Inflammatory macrophage (primary cell): ENCODE measurements at places on chromosomes 12 and 14.
A peak's percentile ranks its signal among the peaks of the same experiment; 100 is the strongest.

GRCh38 chr12:91367234-91367849, 184.7 kb upstream of the DCN start:
- no peak for DNase-seq

- DNase-seq, result no peak
Measured at GRCh38 chr12:62839869-62840660, 94.9 kb downstream of the PPM1H start.

GRCh38 chr12:74021937-74022336, 515.7 kb upstream of the ATXN7L3B start:
- peak; percentile 45 for DNase-seq

GRCh38 chr14:93938751-93939303, 11.7 kb downstream of the FAM181A start:
- DNase-seq, result no peak

DNA sequence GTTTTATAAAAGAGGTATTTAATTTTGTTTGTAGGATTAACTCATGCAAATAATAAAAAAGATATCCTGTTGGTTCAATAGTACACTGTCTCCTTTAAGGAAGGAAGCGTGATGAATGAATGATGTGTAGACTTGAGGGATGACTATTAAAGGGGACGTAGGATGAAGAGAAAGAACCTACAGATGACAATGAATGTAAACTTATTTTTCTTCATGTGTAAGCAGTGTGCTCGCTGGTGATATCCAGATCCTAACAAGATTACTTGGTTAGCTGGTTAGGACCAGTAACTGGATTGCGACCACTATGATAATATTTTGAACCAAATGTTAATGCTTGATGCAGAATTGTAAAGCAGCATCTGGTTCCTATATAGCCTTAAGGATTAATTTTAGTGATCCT, 2.6 kb downstream of the ARF6 start:
- DNase-seq, result peak; percentile 22

DNA sequence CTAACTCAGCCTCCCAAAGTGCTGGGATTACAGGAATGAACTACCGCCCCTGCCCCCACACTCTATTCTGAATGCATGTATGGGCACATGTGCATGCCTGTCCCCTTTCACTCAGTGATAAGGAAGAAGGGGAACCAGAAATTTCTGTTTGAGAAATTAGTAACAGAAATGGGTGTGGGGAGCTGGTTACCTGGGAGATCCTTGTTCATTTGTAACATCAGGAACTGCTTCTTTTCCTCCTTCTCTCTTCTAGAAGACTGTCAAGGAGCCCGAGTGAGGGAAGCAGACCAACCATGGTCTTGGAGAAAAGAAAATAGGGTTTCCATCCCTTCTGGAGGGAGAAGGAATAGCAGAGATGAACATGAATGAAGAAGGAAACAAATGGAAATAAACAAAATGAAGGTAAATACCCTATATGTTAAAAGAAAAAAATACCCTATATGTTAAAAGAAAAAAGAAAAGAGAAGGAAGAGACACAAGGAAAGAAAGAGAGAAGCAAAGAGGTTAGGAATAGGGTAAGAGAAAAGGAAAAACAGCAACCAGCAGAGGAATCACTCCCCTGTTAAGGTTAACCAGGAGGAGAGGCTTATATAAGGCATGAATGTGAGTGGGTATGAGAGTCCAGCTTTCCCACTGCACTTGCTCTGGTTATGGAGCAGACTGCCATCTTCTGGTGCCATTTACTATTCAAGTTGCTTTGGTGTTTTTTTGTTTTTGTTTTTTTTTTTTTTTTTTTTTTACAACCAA, 3.3 kb downstream of the PPP1R3E start:
- DNase-seq, result peak; percentile 64

GRCh38 chr12:99063182-99063581, 418.1 kb downstream of the APAF1 start:
- DNase-seq, result no peak

- no peak for DNase-seq
Measured at GRCh38 chr12:56161690-56162351, 3.7 kb downstream of the MYL6 start.

- peak; percentile 47 for DNase-seq
Measured at GRCh38 chr12:88624911-88625310, 44.6 kb upstream of the KITLG start.

DNA sequence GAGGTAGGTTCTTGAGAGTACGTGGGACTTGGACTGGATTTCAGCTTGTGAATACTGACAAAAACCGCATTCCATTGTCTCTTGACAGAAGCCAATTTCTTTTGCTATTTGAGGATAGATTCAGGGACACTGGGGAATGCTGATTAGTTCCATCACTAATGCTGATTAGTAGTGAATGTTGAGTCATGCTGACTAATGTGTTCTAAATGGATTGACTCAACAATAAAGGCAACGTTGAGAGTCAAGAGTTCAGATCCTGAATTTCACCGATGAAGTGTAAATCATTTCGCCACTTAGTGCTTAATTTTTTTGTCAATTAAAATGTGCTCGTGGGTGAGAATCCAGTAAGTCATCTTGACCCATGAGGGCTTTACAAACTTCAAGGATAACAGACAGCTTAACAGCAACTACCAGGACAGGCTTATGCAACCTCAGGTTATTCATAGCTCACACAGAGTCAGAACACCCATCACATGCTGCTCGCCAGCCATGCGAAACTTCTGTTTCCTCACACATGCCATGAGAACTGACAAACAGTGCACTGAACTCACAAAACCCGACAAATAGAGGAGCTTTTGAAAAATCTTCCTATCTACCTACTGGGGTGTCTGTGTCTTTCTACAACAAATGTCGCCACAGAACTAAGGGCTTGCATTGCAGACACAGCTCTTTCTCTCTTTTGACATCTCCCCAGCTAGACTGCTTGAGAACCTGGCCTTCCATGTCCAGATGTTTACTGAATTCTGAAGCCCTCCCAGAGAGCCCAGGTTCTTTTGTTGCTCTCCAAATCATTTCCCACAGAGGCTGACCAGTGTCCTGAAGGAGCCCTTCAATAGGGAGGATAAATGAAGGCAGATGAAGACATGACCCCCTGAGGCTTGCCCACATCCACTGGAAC, 316.4 kb downstream of the ZFP36L1 start:
- peak; percentile 91 for DNase-seq

- no peak for DNase-seq
Measured at GRCh38 chr12:124824195-124824594, 39.5 kb downstream of the SCARB1 start.

DNA sequence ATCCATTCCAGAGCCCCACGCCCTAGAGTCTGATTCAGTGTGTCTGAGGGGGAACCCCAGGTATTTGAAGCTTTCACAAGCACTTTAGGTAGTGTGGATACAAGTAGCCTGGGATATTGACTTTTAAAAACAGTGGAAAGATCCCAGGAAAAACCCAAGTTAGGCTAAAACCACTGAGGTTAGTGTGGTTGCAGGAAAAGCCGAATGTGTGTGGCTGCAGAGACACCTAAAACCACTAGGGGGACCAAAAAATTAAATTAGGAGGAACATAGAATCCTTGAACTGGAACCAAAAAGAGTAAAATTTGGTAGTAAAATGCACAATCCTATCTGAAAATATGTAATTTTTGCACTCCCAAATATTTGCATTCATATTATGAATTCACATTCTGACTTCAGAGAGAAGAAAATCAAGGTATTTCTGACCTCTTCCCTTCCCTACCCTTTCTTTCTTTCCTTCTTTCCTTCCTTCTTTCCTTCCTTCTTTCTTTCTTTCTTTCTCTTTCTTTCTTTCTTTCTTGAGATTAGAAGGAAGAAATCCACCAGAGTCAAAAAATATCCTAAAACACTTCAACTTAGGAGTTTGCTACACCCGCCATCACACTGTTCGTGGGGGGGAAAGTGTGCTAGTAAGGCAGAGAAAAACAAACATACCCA, 37.8 kb downstream of the SLCO1A2 start:
- DNase-seq, result peak; percentile 25

DNA sequence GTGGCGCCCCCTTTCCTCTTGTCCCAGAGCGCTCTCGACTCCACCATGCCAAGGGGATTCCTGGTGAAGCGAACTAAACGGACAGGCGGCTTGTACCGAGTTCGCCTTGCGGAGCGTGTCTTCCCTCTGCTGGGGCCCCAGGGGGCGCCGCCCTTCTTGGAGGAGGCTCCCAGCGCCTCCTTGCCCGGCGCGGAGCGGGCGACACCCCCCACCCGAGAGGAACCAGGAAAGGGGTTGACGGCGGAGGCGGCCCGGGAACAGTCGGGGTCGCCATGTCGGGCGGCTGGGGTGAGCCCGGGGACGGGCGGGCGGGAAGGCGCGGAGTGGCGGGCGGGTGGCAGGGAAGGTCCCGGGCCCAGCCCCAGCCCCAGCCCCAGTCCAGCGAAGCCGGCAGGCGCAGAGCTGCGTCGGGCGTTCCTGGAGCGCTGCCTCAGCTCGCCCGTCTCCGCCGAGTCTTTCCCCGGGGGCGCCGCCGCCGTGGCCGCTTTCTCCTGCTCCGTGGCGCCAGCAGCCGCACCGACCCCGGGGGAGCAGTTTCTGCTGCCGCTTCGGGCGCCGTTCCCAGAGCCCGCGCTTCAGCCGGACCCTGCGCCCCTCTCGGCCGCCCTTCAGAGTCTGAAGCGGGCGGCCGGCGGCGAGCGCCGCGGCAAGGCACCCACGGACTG, 376 bp downstream of the INSM2 start:
- no peak for DNase-seq

DNA sequence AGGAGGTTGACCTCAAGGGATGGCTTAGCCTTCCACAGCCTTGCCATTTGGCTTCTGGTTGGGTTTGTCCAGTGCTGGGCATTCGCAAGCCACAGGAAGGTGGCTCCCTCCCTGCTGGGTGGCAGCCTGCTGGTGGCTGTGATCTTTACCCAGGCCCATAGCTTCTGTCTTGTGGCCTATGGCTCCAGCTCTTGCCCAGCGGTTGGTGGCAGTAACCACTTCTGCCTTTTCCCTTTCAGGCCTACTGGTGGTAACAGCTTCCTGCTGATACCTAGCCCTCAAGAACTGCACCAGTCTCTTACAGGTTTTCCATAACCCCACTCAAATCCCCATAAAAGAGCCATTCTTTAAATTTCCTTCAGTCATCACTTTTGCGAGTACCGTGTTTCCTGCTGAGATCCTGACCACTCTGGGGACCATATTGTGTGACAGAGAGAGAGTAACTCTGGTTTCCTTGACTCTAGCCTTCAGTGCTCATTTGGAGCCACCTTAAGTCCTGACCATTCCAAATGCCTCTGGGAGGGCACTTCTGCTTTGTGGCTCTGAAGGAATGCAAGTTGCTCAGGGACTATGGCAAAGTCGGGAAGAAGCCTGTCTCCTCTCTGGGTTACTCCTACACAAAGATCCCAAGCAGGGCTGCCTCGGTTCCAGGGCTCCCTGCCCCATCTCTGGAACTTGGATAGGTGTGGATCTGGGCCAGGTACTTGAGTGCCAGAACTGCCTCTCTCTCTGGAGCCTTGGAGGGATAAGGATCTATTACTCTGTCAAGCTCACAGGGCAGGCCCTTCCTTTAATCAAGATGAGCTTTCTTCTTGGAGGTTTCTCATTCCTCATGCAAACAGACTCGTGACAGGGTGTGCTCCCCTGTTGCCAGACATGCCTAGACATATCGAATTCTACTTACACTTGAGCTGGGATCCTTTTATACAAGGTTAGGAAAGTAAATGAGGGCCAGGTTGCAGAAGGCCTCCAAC, 2.9 kb upstream of the NYNRIN start:
- peak; percentile 42 for DNase-seq

GRCh38 chr12:108689314-108690190, 41.8 kb downstream of the CORO1C start:
- peak; percentile 84 for DNase-seq

DNA sequence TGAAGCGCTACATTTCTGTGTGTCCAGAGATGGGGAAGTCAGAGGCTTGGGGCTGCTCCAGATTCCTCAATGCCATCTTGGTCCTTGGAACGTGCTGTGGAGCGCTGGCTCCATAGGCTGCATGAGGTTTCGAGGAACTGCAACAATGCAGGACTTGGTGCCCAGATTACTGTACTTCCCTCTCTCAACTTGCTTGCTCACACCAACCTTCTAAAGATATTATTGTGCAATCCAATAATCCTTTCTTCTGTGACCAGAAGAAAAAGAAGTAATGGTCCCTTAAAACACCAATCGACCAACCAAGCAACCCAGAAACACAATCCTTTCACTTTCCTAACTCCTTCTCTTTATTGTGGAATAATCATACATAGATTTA, 3.7 kb downstream of the PRICKLE1 start:
- DNase-seq, result peak; percentile 43

- DNase-seq, result no peak
Measured at GRCh38 chr14:50999726-51000125, 55.4 kb upstream of the PYGL start.

- no peak for DNase-seq
Measured at GRCh38 chr12:65860600-65860999, 36.3 kb downstream of the HMGA2 start.

GRCh38 chr12:104889735-104890134, 68.4 kb downstream of the SLC41A2 start:
- no peak for DNase-seq

GRCh38 chr12:106090591-106091445, 47.9 kb downstream of the NUAK1 start:
- DNase-seq, result no peak

DNA sequence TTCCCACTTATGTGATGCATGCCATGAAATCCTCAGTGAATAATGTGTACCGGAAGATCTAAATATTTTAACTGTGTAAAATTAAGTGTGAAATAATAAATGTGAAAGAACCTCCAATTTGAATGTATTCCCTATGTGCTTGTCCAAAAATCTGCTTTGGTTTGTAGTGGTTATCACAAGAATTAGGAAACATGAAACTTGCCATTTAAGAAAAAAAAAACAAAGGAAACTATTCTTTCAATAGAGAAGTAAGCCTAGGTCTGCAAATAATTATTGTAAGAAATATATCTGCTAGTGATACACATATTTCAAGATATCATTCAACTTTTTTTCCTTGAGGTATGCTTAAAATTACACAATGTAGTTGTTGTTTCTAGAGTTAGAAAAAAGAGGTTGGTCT, 500.4 kb downstream of the SLC6A15 start:
- no peak for DNase-seq
